T follicular helper cell (primary cell): ENCODE measurements at places on chromosomes 11 and 22.

- DNase-seq, result no peak
Measured at GRCh38 chr11:44506375-44507016, 59.0 kb upstream of the CD82 start.

DNA sequence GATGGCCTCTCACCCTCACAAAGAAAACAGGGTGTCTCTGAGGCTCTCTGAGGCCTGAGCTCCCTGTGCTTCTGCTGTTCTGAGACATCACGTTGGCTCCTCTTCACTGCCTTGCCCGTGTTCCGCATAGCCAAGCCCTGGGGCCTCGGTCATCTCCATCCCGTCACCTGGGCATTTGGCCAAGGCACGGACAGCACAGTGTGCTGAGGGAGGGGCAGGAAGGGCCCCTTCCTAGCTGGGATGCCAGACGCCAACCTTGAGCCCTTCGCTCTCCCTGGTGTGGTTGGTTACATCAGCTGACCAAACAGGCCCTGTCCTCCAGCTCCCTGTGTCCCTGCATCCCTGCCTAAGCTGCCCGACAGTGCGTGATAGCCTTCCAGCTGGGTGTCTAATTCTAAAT lies 25.9 kb downstream of the MOV10L1 start:
- DNase-seq, result no peak

- peak; percentile 81 for DNase-seq
Measured at GRCh38 chr11:48001438-48002021, 21.2 kb downstream of the PTPRJ start.

DNA sequence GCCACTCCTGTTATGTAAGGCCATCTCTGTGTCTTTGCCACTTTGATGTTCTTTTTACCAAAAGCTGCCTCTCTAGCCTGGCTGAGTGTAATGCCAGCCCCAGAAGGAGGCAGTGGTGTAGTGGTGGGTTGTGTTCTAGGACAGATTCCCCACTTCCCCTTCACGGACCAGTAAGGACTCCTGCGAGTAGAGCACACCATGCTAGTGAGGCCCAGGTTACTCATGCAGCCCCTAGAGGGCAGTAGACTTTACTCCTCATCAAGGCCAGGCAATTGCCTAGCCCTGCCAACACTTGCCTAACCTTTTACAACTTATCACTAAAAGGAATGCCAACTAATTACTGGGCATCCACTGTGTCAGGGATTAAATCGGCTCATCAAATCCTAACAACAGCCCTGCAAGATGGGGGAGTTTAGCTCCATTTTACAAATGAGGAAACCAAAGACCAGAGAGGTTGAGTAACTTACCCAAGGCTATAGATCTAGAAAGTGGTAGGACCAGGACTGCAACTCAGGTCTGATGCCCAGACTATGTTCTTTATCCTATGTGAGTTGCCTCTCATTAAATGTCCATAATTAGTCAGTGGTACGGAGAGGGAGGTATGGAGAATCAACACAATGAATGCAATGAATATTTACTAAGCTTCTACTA lies 75.3 kb downstream of the APIP start:
- no peak for DNase-seq

- no peak for DNase-seq
Measured at GRCh38 chr11:18617688-18618341, 16.3 kb downstream of the SPTY2D1 start.

DNA sequence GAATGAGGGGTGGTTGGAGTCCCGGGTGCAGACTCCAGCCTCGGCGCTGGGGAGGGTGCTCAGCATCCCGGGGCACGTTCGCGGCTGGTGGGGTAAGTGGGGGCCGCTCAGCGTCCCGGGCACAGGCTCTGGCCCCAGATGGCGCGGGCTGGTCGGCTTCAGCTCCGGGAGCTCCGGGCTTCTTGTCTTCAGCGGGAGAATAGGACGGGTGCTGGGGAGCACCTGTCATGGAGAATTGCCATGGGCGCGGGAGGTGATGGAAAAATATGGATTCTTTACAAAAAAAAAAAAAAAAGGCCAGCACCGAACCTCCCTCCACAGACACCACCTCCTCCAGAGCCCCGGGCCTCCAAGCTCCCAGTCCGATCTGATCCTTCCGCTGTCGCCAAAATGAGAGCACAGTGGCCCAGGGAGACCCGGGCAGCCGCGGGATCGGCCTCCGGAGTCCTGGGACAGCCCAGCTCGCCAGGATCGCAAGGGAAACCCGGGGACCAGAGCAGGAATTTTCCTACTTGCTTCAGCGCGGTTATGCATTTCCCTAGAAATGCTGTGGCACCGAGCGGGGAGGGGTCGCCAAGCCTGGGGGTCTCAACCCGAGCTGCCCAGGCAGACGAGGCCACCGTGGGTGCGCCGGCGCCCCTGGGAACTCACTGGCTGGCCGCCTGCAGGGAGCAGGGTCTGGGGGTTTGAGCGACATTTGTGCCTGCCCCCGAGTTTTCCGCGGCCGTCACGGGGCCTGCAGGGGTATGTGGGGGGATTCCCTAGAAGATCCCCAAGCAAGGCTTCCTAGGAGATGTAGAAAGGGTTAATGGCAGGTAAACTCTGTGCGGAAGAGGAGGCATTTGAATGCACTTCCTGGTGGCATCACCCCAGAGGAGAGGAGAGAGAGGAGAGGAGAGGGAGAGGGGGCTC lies 1336.9 kb downstream of the BRD1 start:
- no peak for DNase-seq

DNA sequence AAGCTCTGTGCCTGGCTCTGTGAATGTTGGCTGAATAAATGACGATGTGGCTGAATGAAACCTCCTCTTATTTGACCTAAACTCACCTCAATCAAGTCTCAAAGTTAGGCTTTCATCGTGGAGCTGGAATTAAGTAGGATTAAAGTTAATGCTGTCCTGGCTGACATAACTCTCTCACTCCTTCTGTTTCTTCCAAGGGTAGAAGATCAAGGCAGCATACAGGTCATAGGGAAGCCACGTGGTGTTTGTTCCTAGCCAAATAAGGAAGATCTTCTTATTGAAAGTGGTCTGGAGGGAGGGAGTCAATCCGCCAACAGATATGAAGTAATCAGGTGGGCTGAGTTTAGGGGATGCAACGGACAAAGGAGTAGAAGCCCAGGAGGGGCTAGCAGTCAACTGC lies 59.5 kb downstream of the TRIM29 start:
- no peak for DNase-seq

- DNase-seq, result no peak
Measured at GRCh38 chr11:83056204-83056603, 15.5 kb downstream of the RAB30 start.

GRCh38 chr22:17938484-17938924 lies 85.9 kb downstream of the MICAL3 start:
- no peak for DNase-seq

DNA sequence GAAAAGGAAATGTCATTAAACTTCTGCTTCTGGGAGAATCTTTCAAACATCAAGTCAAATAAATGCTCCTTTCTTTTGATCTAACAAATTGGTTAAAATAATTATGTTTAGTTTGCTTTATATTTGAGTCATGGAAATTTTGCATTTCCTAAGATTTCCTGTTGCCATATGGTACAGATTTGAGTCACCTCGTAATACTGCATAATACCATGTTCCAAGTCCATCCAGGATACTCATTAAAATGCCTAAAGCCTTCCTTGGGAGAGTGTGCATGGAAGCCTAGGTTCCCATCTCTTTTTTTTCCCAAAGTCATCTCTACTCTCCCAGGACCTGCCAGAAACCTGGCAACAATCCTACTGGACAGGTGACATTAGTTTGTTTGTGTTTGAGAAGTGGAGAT lies 4.2 kb downstream of the OR9I1 start:
- no peak for DNase-seq

DNA sequence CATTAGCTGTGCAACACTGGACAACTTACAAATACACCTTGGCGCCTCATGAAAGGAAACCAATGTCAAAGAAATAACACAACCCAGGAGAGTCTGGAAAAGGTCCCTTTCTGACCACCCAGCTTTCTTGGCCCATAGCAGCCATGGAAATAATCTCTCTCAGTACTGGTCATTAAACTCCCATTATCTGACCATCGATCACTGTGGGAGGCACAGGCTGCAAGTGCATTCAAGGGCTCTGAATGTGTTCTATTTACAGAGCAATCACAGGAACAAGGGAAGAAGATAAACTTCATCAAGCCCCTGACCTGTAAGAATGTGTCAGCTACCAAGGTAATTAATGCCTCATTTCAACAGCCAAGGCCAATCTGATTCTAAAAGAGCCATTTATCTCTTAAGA lies 40.1 kb downstream of the CTSC start:
- DNase-seq, result no peak

DNA sequence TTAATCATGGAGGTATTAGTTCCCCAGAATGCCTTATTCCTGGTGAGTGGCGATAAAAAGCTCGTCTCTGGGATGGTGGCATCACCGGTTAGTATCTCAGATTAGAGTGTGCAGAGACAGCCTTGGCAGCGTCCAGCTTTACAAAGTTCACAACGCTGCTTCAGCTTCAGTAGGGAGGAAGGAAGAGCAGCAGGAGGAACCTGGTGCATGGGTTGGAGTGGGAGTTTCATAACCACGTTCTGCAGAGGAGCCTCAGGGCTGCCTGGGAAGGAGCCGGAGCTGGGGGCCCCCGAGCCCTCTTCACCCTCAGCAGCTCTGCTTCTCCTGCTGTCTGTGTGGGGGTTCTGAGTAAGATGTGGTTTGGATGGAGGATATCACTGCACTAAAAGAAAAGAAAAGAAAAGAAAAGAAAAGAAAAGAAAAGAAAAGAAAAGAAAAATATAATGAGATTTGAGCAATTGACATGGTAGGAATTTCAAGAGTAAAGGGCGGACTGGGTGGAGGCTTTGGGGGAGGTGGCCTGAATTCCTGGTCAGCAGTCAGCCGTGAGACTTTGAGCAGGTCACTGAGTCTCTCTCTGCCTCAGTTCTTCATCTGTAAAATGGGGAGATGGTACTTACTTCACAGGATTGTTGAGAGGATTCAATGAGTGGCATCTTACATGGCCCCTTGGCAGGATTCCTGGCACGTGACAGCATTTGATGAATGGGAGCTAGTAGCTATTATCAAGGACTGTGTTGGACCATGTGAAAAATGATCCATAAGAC lies 6.5 kb downstream of the ASPHD2 start:
- DNase-seq, result no peak

DNA sequence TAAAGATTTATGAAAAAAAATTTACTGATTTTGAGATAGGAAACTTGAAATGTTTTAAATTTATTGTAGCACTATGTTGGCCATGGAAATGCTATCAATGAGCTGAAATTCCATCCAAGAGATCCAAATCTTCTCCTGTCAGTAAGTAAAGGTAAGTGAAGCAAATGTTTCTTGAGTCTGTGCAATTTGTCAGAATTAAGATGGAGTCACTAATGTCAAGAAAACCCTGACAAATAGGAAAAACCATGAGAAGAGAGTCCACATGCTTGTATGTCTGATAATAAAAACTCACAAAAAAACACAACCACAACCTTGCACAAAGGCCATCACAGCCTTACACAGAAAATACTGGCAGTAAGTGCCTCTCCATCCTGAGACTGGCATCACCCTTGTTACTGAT lies 12.9 kb downstream of the EED start:
- DNase-seq, result no peak

DNA sequence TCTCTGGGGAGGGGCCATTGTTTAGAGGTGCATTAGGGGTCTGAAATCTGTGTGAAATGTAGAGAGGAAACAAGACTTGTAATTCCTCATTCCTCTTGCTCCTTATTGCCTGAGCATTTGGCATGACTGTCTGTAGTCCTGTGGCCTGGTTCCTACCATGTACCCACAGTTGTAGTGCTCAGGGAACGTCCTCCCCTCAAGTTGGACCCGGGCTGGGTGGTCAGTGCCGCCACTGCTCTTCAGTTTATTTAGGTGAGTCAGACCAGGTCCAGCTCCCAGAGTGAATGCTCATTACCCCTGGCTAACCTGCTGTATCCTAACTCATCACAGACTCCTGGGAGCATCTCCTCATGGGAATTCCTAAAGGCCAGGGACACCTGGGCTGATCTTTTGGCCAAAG lies 139.8 kb downstream of the GRIK4 start:
- no peak for DNase-seq

DNA sequence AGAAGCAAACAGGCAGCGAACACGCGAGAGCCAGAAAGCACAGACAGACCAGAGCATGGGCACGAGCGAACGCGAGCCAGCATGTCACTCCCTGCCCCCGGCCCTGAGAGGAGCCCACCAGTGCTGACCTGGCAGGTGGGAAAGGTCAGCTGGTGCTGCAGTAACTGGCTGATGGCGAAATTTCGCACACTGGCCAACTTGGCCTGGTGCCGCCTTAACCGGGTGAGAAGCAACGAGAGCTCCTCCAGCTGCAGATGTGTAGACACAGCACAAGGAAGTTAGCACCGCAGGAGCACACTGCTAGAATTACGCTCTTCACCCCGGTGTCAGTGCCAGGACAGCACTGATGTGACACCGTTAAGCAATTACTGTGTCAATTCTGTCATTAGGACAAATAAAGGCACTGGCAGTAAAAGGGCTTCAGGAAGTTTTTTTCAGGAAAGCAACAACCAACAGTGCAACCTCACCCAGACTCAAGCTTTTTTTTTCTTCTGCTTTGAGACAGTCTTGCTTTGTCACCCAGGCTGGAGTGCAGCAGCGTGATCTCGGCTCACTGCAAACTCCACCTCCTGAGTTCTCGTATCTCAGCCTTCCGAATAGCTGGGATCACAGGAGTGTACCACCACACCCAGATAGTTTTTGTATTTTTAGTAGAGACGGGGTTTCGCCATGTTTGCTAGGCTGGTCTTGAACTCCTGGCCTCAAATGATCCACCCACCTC lies 76.8 kb downstream of the C11orf58 start:
- DNase-seq, result no peak

GRCh38 chr22:44363980-44364750 lies 51.4 kb upstream of the SHISAL1 start:
- DNase-seq, result no peak

DNA sequence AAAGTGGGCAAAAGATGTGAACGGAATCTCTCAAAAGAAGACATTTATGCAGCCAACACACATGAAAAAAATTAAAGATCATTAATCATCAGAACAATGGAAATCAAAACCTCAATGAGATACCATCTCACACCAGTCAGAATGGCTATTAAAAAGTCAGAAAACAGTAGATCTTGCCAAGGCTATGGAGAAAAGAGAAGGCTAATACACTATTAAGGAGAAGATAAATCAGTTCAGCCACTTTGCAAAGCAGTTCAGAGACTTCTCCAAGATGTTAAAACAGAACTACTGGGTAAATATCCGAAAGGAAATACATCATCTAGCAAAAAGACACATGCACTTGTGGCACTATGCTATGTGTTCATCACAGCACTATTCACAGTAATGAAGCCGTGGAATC lies 388.2 kb upstream of the LUZP2 start:
- no peak for DNase-seq

GRCh38 chr11:87355596-87355995 lies 317.9 kb downstream of the TMEM135 start:
- no peak for DNase-seq
